ENCODE measurements at places on chromosomes 3 and 15.

DNA sequence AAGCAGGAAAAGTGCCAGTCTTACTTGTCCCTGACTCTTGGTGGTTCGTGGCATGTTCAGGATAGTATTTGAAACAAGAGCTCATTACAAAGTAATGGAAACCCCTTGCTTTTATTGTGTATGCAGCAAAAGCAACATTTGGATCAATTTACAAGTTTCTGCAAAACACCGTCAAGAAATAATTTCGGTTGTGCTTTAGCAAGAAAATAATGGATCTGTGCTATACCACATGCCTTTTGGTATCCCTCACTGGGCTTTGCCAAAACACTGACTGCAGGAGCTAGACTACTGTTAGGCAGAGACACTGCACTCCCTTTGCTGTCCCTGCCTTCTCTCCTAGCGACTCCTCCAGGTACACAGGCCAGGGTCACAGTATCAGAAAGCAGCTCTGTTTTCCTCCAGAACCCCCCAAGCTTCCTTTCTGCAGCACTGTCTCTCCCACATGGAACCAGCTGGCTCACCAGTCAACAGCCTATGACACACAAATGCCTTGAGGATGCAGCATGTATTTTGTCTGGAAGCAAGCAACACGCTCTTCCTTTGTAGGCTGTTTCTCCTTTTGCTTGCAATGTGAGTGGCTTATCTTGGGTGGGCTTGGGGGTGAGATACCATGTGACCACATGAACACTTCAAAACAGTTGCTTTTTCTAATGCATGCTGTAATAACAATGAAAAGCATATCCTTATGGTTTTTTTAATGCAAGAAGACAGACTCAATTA lies 111.4 kb downstream of the PGPEP1L start:
- no peak for DNase-seq

- no peak for DNase-seq
Measured at GRCh38 chr3:62376906-62377877, 3.8 kb upstream of the FEZF2 start.

- no peak for DNase-seq
Measured at GRCh38 chr3:79038636-79039035, 729.2 kb downstream of the ROBO1 start.

- peak; percentile 66 for DNase-seq
Measured at GRCh38 chr15:94230883-94231722, at the start of gene MCTP2. Gene MCTP2 (plus strand): TSS chr15:94231561. CDS start chr15:94298266, 66,705 bp downstream.

DNA sequence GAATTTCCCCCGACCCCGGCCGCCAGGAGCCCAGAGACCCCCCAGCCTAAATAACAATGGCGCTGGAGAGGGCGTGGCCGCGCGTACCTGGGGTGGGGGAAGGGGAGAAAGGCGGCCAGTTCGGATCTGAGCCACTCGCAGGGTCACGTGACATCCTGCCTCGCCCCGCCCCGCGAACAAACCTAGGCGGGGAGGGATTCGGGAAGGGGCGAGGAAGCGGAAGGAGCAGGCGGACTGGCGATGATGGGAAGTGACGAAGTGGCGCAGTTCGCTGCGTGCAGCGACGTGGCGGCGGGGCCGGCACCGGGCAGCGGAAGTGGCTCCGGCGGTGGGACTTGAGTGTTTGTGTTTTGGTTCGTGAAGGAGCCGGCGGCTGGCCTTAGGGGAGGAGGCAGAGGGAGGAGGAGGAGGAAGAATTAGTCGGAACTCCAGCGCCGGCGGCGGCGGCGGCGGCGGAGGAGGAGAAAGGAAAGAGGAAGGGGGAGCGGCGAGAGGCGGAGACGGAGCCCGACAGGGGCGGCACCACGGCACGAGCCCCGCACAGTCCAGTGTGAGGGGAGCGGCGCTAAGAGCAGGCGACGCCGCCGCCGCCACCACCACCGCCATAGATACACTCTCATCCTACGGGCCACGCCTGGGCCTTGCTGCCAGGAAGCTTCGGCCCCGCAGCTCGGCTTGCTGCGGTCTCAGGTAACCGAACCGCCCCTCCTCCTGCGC lies at the start of gene RAB5A:
TSS of gene RAB5A (plus strand) at position 266 of the 717 bp plus-strand sequence. CDS start 3,802 bp downstream, outside the sequence.
- peak; percentile 90 for DNase-seq

All from stimulated activated CD8-positive, alpha-beta memory T cell treated with anti-CD3 and anti-CD28 coated beads, Interleukin-7, amount 100 ng/mL, for 1 hour (primary cell).